ENCODE measurements at places on chromosomes 6 and 20.

DNA sequence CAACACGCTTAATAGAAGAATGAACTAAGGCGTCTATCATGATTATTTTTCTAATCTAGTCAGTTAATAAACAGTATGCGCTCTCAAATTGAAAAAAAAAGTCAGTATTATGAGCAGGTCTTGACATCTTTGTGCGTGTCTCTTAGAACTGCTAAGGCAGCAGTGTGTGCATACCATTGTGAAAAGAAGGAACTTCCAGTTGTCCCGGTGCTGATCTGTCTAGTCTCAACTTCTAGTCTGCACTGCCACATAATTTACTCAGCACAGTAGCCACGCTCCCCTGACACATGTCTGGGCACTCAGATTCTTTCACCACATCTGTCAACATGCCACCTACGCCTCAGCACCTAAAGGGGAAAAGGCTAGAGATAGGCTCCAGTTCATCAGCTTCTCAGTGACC lies 61.1 kb upstream of the SPDEF start:
- DNase-seq, result no peak

DNA sequence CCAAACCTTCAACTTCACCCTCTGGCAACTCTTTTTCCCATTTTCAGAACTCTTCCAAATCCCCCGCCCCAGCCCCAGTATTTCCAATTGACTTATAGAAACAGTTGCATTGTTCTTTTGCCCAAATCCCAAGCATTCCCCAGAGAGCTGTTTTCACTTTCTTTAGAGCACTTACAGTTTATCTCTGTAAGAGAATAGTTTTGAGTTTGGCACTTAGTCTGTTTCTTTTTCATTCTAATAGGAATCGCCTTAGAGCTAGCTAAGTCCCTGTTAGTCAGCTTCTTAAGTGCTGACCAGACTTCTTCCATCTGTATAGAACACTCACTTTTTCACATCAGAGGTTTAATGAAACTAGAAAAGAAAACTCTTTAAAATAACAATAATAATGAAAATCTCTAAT lies 374.2 kb upstream of the FLRT3 start:
- no peak for DNase-seq

GRCh38 chr6:158118886-158119285 lies 49.2 kb downstream of the SERAC1 start:
- no peak for DNase-seq

GRCh38 chr6:44730771-44731391 lies 343.4 kb downstream of the CDC5L start:
- DNase-seq, result no peak

DNA sequence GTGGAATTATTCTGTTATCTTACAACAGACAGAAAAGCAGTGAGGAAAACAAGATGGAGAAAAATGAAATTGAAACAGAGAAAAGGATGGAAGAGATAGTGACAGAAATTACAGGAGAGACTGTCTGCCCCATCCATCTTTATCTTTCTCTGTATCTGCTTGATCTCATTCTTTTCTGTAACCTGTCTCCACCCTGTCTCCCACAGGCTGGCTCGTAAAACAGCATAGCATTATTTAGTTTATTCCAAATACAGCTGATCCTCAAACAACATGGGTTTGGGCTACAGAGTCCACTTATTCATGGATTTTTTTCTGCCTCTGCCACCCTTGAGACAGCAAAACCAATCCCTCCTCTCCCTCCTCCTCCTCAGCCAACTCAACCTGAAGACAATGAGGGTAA lies 482.3 kb upstream of the JARID2 start:
- no peak for DNase-seq

DNA sequence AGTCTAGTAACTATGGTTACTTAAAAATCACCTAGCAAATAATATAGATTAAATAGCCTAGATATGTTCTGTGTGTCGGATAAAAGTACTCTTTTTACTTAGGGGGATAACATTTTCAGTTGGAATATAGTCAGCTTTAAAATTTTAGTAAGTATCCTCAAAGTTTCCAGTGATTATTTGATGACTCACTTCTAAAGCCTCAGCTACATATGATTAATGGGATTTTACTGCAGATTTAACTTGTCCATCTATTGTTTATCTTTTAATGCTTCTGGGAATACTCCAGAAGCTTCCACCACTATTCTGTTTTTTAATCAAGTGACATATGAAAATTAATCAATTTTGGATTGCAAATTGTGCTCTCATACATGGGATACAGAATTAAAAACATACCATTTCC lies 8.7 kb upstream of the TENT5A start:
- no peak for DNase-seq

- DNase-seq, result no peak
Observed at GRCh38 chr6:1670711-1671462, 61.2 kb downstream of the FOXC1 start.

- DNase-seq, result no peak
Observed at GRCh38 chr6:72739368-72739779, 117.5 kb downstream of the KCNQ5 start.

GRCh38 chr6:37877373-37878149 lies 58.0 kb downstream of the ZFAND3 start:
- no peak for DNase-seq

GRCh38 chr6:79335133-79335674 lies 100.7 kb upstream of the HMGN3 start:
- DNase-seq, result no peak
